ENCODE measurements at places on chromosomes 12 and 14. TPM values are rescaled to one million over a fixed set of nuclear protein-coding genes. Genes with fewer than 3 reads are reported as not detected.

- no peak overlapping the region for H3K4me3 ChIP-seq
- H3K27ac ChIP-seq, result no peak overlapping the region
- H3K36me3 ChIP-seq, result no peaks in the 10 kb centered on the region
- no peaks in the 10 kb centered on the region for H3K4me1 ChIP-seq
- no peaks in the 10 kb centered on the region for H3K27me3 ChIP-seq
Measured at GRCh38 chr14:98952593-98953350, 319.2 kb downstream of the BCL11B start.

- peak; percentile 84 for DNase-seq
- H3K27ac ChIP-seq, result no peak overlapping the region
- H3K4me3 ChIP-seq, result no peak overlapping the region
- H3K4me1 ChIP-seq, result no peaks in the 10 kb centered on the region
Measured at GRCh38 chr14:93105362-93105761, 10.4 kb downstream of the ITPK1 start.

DNA sequence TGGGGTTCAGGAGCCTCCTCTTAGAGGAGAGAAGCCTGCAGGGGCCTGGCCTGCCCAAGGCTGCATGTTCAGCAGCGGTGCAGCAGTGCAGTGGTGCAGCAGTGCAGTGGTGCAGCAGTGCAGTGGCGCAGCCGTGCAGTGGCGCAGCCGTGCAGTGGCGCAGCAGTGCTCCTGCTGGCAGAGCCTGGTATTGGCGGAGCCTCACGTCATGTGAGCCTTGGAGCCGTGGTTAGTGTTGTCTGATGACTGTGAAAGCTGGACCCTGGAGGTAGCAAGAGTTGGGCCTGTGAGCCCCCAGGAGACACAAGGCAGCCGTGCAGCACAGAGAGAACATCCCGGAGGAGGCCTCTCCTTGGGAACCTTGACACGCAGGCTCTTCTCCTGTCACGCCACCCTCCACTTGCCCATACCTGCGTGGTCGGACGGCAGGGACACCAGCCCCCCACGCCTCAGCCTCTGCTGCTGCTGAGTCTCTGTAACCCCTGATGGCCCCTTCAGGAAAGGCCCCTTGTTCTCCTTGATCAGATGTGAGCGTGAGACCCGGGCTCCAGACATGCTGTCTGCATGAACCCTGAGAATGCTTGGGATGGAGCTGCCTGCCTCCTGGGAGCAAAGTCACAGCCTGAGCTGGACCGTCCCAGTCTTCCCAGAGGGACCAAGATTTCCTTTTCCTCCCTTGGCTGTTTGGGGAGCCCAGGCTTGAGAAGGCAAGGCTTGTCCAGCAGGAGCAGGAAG, 193.7 kb downstream of the KIF26A start:
- DNase-seq, result no peak
- no peaks in the 10 kb centered on the region for H3K36me3 ChIP-seq
- no peaks in the 10 kb centered on the region for H3K4me1 ChIP-seq
- no peak overlapping the region for H3K27ac ChIP-seq
- H3K27me3 ChIP-seq, result no peaks in the 10 kb centered on the region

DNA sequence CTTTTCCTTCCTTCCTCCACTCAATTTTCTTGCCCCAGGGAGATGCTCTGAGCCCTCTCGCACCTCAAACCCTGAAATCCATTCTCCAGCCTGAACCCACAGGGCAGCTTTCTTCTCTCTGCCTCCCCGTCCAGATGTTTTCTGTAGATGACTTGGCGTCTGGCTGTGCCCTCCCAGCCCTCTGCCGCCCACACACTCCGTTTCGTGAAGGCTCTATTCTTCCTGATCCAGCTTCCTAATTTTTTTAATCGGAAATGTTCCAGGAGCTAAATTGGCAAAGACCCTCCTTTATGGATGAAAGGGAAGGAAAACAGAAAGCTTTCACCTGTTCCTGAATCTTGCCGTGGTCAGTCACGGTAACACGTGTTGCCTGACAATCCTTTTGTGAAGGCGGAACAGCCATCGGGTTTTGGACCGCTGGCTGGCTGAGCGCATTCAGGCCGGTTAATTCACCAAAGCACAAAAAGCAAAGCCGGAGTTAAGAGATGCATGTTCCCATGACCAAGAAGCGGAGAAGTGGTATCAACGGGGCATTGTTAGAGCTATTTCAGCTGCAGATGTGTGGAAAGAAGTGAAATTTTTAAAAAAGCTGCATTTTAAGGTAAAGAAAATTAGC, 70.2 kb upstream of the FBRSL1 start:
- no peak overlapping the region for H3K27ac ChIP-seq
- H3K36me3 ChIP-seq, result no peaks in the 10 kb centered on the region
- DNase-seq, result no peak
- H3K4me3 ChIP-seq, result no peak overlapping the region

- DNase-seq, result no peak
- H3K36me3 ChIP-seq, result no peaks in the 10 kb centered on the region
- no peaks in the 10 kb centered on the region for H3K27me3 ChIP-seq
- no peak overlapping the region for H3K4me3 ChIP-seq
Measured at GRCh38 chr12:93737457-93738198, 60.5 kb downstream of the CRADD start.

DNA sequence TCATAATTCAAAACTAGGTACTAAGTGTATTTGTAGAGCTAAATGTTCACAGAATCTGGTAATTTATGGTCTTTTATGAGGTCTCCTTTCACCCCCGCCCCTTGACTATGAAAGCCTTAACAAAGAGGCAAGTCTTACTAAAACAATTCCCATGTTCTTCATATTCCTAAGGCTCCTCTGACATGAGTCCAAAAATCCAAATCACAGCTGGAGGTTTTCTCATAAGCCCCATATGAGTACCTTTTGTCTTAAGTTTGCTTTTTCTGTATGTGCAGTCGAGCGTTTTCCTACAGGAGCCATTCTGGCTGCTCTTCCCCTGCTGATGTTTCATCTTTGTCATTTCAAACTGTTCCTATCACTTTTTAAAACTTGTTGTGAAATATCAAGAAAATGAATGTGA, 55.2 kb downstream of the SIX1 start:
- no peaks in the 10 kb centered on the region for H3K27me3 ChIP-seq
- no peaks in the 10 kb centered on the region for H3K36me3 ChIP-seq
- H3K4me3 ChIP-seq, result no peak overlapping the region
- no peak overlapping the region for H3K27ac ChIP-seq
- no peaks in the 10 kb centered on the region for H3K4me1 ChIP-seq
- no peak for DNase-seq

DNA sequence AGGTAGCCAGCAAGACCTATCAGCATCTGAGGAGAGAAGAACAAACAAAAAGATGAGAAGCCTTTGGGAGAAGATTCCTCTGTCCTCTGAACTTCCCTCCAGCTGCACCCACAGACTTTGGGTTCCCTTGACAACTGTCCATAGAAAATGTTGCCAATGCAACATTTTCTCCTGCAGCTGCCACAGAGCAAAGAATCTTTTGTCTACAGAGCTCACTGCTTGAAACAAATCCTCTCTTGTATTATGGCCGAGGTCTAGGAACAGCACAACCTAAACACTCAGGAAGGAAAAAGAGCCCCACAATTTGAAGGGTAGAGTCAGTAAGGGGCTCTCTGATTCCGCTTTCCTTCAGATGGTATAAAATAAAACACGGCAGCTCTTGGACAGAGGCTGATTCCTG, 14.3 kb downstream of the POMT2 start:
- H3K4me1 ChIP-seq, result no peaks in the 10 kb centered on the region
- H3K4me3 ChIP-seq, result no peak overlapping the region
- H3K27ac ChIP-seq, result no peak overlapping the region
- no peaks in the 10 kb centered on the region for H3K27me3 ChIP-seq
- H3K36me3 ChIP-seq, result no peaks in the 10 kb centered on the region
- DNase-seq, result no peak

The DPY19L2 gene
- 11.9 TPM for total RNA-seq

The COX8C gene
- not detected for total RNA-seq

The PTGDR gene
- 0.71 TPM for total RNA-seq

The ARID2 gene
- total RNA-seq, result 41.7 TPM

The ANKRD33 gene
- total RNA-seq, result not detected

Data from aorta (tissue), 5 donors.